ENCODE measurements at places on chromosomes 1 and 21.

DNA sequence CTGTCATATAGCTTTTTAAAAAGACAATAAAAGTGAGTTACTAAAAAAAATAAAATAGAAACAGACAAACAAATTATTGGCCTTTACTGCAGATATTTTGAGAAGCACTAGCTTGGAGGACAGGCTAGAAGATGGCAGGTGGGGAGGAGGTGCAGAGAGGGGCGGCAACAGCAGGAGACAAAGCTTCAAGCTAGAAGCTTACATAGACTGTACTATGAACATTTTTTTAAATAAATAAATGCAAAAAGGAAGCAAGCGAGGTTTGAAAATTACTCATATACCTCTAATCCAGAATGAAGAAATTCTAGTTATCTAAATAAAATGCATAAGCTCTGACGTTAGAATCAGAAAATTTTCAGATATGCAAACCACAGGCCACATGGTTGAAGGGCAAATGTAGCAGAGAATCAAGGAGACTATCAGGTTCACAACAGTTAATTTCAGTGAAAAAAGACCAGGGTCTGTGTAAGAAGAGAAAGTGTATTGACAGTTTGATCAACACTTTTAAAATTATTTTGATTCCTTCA is 54.9 kb downstream of the NRIP1 start:
- no peak for DNase-seq

DNA sequence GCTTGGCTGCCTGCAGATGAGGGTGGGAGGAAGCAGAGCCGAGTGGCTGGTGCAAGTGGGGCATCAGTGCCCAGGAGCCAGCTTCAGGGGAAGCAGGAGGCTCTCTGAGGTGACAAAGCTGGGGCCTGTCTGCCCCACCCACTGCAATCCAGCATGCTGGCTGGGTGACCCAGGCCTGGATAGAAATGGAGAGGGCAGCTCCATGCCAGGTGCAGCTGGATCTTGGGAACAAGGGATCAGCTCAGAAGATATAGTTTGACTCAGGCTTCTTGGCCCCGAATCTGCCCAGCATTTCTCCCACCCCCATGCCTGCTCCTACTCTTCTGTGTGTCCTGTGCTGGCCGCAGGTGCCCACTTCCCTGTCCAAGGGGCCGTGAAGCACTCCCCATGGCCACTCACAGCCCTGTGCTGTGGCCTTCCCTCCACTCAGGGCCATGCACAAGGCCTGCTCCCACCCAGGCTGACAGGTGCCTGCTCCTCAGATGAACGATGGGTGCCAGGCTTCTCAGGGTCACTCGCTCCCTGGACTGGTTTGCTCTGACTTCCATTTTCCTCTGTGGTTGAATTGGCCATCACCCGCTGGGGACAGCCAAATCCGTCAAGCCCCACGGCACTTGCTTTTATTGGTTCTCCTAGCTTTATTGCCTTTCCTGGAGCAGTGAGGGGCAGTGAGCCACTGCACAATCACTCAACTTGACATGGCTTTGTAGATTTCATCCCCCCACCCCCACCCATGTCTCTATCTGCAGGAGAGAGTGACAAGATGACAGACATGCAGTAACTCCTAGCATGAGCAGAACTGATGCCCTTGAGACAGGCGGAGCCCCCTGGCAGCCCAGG is 174.8 kb upstream of the VAMP3 start:
- no peak for DNase-seq

- no peak for DNase-seq
Measured at GRCh38 chr21:38384675-38385426, 113.4 kb downstream of the ERG start.

DNA sequence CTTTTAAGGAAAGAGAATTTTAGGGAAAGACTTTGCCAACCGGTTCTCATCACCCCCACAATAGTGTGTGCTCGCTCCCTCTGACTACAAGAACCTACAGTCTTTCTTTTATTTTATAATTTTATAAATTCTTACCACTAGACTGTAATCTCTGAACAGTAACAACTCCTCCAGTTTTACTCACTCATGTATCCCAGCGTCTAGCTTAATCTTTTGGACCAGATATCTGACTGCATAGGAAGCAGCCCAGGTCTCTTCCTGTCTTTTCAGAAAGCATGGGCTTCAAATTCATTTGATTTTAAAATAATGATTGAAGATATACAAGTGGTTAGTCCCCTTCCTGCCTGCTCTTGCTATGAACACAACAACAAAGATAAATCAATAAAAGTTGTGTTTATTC is 19.0 kb upstream of the DUSP10 start:
- no peak for DNase-seq

GRCh38 chr1:19462781-19463503 is 22.4 kb downstream of the CAPZB start:
- no peak for DNase-seq

- DNase-seq = no peak
Measured at GRCh38 chr1:241828463-241829021, 19.5 kb upstream of the EXO1 start.

- no peak for DNase-seq
Measured at GRCh38 chr1:172429331-172430127, 9.0 kb downstream of the C1orf105 start.

- no peak for DNase-seq
Measured at GRCh38 chr1:171286032-171286705, 27.8 kb upstream of the FMO4 start.

DNA sequence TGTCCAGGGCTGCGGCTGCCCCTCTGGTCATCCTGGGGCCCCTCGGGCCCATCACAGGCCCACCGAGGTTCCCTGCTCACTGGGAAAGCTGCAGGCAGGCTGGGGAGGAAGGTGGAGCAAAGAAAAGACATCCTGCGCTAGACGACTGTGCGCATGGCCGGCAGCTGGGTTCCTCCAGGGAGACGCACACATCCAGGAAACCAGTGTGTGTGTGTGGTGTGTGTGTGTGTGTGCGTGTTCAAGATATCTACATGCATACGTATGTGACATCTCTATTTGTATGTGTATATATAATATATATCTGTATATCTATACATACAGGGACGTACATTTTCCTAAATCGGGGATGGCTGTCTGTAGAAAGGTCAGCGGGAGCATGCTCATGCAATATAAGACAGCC is 63.7 kb downstream of the ACOT7 start:
- no peak for DNase-seq

DNA sequence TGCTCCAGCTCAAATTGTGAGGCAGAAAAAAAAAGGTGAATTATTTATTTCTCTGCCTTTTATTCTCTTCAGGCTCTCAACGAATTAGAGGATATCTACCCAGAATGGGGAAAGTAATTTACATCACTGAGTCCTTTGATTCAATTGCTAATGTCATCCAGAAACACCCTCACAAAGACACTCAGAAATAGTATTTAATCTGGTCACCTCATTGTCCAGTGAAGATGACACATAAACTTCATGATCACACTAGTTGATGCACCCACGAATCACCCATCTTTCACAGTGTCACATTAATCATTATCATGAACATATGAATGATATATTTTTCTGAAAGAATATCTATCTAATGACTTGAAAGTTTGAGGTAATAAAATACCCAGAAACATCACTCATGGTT is 868.5 kb downstream of the BRINP3 start:
- DNase-seq = no peak

DNA sequence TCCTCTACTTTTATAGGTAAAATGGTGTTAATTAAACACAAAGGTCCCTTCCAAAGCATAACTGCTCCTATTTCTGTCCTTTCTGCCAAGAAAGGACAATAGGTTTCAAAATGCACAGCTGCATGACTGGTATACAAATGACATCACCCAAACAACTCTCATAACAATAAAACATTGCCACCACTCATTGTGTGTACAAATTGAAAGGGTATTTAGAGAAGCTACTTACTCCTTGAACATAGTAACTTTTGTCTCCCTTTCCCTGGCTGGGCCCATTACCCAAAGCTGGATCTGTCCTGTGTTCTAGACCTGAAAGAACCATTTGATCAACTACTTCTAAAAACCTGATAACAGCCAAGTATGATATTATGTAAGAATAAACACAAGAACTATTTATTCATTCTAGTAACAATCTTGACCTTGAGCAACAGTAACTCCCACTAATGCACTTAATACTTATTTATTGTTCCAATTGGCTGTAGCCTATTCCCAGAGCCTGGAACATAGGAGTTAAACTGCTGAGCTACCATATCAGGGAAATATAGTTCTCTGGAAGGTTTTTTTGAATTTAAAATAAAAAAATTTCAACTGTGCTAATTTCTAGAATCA is 38.2 kb downstream of the TTLL7 start:
- DNase-seq = no peak

GRCh38 chr1:50527249-50527986 is 104.2 kb upstream of the DMRTA2 start:
- no peak for DNase-seq

DNA sequence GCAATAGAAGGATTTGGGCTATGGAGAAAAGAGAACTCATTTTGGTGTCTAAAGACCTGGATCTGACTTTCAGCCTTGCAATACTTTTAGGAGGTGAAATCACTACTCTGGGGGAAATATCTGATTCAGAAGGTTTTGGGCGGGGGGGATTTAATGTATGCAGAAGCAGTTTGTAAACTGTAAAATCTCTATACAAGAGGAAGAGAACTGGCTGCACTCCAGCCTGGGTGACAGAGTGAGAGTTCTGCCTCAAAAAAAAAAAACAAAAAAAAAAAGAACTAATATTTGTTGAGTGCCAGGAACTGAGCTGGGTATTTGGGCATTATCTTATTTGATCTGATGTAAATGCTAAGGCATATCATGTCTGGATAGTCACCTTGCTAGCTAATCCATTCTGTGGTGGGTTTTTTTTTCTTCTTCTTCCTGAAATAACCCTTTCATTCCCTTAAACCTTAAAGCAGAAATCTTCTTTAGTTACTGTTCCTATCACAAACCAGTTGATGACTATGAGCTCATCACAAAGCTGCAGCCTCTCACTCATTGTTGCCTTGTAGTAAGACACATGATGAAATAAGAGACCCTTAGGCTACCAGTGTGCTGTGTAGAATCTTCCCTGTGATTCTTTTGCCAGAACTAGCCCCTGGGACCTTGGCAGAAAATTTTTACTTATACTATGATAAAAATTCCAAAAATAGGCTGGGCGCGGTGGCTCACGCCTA is 35.6 kb upstream of the SLC16A1 start:
- DNase-seq = no peak

DNA sequence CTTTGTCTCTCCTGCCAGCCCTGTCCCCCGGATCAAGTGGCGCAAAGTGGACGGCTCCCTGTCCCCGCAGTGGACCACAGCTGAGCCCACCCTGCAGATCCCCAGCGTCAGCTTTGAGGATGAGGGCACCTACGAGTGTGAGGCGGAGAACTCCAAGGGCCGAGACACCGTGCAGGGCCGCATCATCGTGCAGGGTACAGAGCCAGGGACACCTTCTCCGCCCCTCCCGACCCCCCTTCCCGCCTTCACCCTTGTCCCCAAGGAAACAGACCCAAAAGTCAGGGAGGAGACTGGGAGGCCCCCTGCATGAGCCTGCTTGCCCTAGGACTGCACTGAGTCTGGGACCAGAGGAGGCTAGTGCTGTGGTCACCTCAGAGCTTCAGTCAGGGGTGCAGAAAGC is 18.2 kb downstream of the CNTN2 start:
- DNase-seq = no peak

DNA sequence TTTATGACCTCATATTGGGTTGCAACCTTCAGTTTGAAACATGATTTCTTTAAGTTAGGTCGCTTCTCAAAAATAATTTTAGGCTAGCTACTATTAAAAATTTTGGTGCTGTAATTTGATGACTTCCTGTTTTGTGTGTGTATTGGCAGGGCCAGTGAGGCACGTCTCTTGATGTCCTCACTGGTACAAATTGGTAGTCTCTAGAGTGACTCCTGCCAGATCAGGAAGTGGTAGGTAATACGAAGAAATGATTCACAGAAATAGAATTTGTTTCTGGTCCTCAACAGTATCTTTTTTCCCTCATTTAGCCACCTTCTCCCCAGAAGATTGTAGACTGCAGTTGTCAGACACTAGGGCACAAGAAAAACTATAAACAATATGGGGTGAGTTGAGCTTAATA is 120.9 kb upstream of the KIAA1614 start:
- no peak for DNase-seq

- no peak for DNase-seq
Measured at GRCh38 chr1:190679454-190679853, 201.8 kb upstream of the BRINP3 start.

GRCh38 chr1:53316766-53317581 is 10.9 kb downstream of the LRP8 start:
- peak; percentile 66 for DNase-seq

- no peak for DNase-seq
Measured at GRCh38 chr1:75996196-75996595, 64.0 kb upstream of the ASB17 start.

- no peak for DNase-seq
Measured at GRCh38 chr1:224377676-224378006, 21.0 kb downstream of the CNIH4 start.

- DNase-seq = no peak
Measured at GRCh38 chr1:69985376-69985775, 220.0 kb downstream of the LRRC40 start.

DNA sequence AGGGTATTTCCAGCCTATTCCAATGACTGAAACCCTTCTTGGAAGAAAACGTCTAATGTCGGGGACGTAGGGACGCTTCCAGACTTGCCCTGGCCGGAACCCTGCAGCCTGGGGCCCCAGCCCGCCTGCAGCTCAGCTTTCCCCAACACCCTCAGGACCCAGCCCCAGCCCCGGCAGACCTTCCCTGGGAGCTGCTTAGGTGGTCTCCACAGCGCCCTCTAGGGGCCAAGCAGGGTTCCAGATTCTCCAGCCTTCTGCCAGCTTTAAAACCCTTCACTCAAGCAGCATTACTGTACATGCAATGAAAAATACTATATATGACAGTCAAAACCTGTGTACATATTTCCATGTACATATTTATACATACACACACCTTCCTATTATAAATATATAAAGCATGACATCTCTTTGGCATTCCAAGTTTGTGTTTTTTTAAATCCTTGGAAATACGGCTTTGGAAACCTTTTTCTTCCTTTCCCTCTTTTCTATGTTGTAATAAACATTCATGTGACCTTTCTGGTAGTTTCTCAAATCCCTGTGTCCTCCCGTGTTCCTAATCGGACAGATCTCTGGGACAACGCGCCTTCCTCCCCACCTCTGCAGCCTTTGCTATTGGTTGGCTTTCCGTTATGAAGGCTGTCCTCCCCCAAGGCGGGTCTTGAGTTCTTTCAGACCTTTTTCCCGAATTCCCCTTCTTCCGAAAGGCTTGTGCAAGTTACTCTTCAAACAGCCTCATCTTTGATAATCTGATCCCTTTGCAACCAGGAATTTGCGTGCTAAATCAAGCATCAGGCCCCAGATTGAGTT is 60.3 kb downstream of the STUM start:
- DNase-seq = peak; percentile 70

- DNase-seq = no peak
Measured at GRCh38 chr1:247906504-247907047, 11.2 kb downstream of the OR2W3 start.

DNA sequence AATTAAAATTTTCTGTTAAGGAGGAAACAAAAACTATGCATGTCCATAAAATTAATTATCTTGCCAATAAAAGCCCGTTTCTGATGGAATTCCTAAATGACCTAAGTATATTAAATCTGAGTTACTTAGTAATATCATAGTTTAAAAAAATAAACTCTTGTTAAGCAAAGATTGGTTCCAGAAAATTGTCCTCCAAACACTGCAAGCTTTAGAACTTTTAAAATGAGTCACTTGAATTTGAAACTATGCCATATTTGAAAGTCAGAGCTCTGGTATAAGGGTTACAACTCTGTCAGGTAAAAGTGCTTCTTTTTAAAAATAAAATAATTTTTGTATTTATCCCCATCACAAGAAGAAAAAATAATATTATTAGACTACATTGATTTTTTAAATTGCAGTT is 409.5 kb downstream of the PLPP3 start:
- DNase-seq = no peak

- no peak for DNase-seq
Measured at GRCh38 chr1:41476807-41477361, 7.6 kb downstream of the EDN2 start.

All from posterior cingulate gyrus (tissue), 11 donors.